ENCODE measurements at places on chromosomes 1 and 21.

DNA sequence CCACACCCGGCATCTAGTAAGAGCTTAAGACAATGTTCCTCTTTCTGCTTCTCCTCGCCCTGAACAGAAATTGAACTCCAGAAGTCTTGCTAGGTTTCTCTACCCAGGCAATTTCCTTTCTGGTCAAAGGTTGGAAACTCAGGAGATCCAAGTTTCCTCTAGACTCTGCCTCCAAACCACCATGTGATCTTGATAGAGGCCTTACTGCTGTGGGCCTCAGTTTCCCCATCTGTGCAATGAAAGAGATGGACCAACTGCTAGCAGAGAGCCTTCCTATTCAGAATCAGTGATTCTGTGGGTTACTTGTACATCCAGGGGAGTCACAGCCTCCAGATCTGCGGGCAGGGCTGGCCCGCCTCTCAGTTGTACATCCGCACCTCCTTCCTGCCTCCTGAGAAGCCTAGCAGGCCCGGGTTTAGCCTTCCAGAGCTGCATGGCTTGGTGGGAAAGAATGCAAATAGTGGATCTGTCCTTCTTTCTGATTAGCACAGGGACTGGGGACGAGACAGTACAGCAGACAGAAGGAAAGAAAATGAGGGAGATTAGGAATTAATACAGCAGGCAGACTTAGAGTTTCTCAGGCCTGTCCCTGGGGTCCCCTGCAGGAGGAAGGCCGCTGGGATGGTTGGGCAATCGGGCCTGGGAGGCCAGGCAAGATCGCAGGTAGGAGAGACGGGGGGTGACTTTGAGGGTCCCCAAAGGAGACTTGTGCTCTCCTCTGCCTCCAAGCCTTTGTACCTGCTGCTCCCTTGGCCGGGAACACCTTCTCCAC is 83.9 kb downstream of the PAX7 start:
- no peak for DNase-seq

DNA sequence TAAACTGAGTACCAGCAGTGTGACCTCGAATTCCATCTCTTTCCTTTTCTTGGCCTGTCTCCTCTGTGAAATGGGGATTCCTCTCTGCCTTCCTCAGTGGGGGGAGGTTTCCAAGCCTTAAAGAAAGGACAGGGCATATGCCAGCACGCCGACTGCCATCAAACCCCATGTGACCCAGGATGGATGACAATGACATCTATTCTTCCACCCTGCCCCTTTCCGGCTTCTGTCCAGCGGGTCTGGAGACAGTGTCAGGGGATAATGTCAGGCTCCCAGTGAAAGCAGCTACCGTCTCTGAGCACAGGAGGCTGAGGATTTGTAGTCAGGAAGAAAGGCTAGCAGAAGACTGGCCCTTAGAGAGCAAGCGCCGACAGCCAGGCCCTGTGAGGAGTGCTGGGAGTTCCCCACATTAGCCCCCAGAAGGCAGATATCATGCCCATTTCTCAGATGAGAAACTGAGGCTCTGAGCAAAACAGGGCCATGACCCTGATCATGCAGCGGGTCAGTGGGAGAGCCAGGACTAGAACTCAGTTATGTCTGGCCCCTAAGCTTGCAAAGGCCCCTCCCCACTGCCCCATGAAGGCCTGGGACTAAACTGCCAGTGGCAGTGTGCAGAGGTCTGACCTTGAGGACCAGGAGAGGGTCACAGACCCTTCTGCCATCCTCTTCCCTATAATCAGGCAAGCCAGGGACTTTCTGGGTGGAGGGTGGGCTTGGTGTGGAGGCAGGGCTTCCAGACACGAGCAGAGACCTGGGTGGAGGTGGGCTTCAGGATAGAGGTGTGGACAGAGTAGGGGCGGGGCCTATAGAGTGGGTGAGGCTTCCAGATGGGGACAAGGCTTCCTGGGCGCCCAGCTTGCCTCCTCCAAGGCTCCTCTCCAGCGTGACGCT is 30.1 kb downstream of the CDCA8 start:
- DNase-seq = peak; percentile 48

DNA sequence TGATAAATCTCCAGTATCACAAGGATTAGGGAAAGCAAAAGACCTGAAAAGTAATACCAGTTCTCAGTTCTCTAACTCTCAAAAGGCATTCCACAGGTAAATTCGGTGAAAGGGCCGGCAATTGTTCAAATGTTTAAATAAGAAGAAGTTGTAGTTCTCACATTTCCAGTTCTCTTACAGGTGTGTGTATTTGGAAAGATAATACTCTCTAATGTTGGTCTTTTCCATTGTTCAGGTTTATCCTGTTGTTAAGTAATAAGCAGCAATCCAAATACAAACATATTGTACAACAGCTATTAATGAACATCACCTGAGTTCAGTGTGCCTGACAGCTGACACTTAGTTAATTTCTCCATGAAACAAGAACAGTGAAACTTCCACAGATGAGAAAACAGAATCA is 13.2 kb upstream of the PRKAB2 start:
- DNase-seq = no peak

DNA sequence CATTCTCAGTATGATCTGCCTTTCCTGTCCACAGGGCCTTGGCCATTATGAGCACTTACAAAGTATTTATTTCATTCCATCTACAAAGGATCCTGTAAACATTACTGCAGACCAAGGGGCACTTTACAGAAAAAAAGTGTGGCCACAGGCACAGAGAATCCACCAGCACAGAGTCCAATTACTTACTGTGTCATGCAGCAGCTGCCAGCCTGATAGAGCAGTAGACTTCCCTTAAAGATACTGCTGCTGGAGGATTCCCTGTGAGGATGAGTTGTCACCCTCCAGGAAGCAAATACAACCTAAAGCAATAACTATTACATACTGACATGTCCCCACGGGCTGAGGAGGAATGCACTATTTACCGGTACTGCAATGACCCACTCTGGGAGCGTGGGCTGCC is 97.1 kb upstream of the COG2 start:
- no peak for DNase-seq

DNA sequence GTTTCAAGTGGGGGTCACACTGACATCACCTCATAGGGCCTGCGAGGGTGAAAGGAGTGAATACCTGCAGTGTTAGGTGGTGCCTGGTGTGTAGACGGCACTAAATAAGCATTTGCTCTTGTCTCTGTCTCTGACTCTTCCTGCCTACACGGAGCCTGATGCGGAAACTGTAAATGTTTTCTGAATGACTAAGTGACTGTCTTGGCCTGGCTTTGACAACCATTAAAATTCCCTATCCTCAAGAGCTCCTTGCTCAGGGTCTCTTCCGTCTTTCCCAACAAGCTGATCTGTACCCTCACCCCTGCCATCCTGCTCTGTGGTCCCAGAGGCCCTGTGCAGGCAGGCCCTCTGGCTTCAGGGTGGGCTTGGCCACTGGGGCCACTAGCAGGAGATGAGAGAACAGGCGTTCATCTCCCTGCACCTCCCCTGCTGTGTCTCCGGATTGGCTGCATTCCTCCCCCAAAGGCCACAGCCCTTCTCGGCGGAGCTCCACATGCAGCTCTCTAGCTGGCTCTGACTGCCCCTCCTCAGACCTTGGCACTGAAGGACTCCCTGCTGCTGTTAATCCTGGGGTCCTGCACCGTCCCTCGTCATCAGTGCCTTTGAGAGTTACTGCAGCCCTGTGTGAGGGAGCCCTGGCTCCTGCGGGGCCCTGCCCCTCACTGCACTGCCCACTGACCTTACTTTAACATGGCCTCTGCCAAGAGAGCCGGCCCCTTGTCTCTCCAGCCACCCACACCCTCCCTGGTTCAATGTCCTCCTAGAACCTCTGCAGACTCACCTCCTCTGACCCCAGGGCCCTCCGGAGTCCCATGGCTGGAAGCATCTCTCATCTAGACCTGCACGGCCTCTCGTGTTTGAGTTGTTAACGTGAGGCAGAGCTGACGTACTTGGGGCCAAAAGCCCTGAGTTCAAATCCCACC is 211.1 kb downstream of the MATN1 start:
- DNase-seq = no peak

DNA sequence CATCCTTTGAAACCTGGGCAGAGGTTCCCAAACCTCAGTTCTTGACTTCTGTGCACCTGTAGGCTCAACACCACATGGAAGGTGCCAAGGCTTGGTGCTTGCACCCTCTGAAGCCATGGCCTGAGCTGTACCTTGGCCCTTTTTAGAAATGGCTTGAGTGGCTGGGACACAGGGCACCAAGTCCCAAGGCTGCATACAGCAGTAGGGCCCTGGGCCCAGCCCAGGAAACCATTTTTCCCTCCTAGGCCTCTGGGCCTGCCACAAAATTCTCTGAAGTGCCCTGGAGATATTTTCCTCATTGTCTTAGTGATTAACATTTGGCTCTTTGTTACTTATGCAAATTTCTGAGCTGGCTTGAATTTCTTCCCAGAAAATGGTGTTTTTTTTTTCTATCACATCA is 65.6 kb upstream of the ACTRT2 start:
- no peak for DNase-seq

GRCh38 chr1:89085781-89086180 is 20.8 kb upstream of the GBP1 start:
- DNase-seq = no peak

GRCh38 chr1:42730988-42731387 is 9.0 kb downstream of the CLDN19 start:
- no peak for DNase-seq

- peak; percentile 61 for DNase-seq
Measured at GRCh38 chr1:42380586-42381279, at the start of gene RIMKLA. Gene RIMKLA, plus strand, starts transcription at chr1:42380792. Its CDS starts 143 bp downstream, at chr1:42380935.

- no peak for DNase-seq
Measured at GRCh38 chr1:59408608-59409240, 111.8 kb downstream of the FGGY start.

- no peak for DNase-seq
Measured at GRCh38 chr1:172754609-172755008, 95.7 kb downstream of the FASLG start.

GRCh38 chr1:13587256-13588030 is 3.8 kb downstream of the PDPN start:
- no peak for DNase-seq

DNA sequence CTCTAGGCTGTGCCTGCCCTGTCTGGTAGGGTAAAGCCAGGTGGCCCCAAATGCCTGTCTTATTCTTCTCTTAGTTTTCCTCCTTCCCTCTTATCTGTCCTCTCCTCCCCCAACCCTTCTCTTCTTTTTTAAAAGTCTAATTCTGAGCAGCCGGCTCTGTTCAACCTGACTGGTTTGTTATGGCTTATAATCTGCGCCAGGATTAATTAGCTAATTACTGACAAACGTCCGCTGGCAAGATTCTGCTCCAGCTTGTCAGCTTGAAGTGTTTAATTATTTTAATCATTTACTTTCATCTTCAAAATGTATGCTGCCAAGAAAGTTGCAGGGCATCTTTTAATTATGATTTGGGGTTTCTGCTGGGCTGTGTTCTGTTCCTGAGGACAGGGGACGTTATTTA is 27.2 kb upstream of the PSMB2 start:
- DNase-seq = no peak

DNA sequence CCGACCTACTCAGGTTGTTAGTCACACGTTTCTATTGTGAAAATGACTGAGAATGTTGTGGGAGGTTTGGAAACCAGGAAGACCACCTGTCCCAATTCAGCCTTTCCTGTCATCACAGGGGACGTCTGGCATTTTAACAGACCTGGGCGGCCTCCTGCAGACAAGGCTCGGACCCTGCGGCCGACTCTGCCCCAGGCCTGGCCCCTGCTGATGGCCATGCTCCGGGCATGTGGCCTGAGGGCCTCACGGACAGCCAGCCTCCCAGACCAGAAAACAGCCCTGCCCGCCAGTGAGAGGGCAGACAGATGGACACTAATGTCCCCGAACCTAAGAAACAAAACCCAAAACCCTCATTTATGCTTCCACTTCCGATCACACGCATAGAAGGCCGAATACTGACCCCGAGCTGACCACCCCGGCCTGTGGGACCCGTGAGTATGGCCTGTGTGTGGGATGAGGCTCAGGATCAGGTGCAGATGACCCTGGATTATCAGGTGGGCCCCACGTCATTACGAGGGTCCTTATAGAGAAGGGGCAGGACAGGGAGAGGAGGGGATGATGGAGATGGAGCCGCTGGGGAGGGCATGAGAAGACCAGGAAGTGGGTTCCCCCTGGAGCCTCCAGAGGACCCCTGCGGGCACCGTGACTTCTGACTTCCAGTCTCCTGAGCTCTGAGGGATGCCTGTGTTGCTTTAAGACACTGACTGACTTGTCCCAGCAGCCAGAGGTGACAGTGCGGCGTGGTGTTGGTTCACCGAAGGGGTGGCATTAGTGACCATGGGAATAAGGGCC is 9.6 kb downstream of the COL18A1 start:
- no peak for DNase-seq

GRCh38 chr1:160743266-160743665 is 4.2 kb downstream of the SLAMF7 start:
- no peak for DNase-seq

- no peak for DNase-seq
Measured at GRCh38 chr1:48472638-48473037, 634 bp upstream of the SPATA6 start.

GRCh38 chr1:182601913-182602312 is 2.3 kb downstream of the RGS16 start:
- DNase-seq = no peak

GRCh38 chr1:175471039-175471800 is 272.2 kb downstream of the TNR start:
- peak; percentile 41 for DNase-seq

- DNase-seq = no peak
Measured at GRCh38 chr1:53062708-53063591, 937 bp downstream of the PODN start.

- DNase-seq = no peak
Measured at GRCh38 chr1:24803987-24804530, 58.8 kb downstream of the CLIC4 start.

- DNase-seq = no peak
Measured at GRCh38 chr1:9228609-9229008, 6.0 kb upstream of the H6PD start.
